ENCODE measurements at places on chromosomes 5 and 9.

GRCh38 chr9:135500525-135501260 is at the start of gene MRPS2:
MRPS2 (plus strand) TSS chr9:135500682; CDS start chr9:135500711, 29 bp downstream.
- DNase-seq = peak; percentile 80

- no peak for DNase-seq
These were observed 47.3 kb downstream of the PFDN1 start for GRCh38 chr5:140255460-140256157.

- DNase-seq = no peak
These were observed 178.7 kb downstream of the SPATA31D1 start for GRCh38 chr9:82167296-82167695.

DNA sequence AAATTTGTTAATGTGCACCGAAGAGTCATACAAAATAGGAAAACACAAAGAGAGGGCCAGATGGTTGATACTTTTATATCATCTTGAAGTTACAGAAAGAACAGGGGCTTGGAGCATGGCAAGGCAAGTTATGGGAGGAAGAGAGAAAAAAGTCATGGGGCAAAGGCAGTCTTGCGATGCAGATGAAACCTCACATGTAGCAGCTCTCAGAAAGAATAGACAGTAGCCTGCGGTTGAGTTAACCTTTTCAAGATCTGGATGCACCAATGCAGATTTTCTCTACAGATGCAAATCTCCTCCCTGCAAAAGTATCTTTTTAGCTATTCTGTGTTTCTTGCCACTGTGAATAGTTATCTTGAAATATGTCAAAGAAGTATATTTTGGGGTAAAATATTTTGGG is 243.9 kb downstream of the TMEM167A start:
- no peak for DNase-seq

GRCh38 chr5:137735555-137736284 is at the start of gene KLHL3:
KLHL3 (minus strand) TSS chr5:137736089; CDS start chr5:137735646, 443 bp downstream.
- DNase-seq = peak; percentile 72

- no peak for DNase-seq
These were observed 474.7 kb downstream of the PDE4D start for GRCh38 chr5:59418808-59419207.

GRCh38 chr5:72085319-72085718 is 22.0 kb upstream of the MAP1B start:
- no peak for DNase-seq

DNA sequence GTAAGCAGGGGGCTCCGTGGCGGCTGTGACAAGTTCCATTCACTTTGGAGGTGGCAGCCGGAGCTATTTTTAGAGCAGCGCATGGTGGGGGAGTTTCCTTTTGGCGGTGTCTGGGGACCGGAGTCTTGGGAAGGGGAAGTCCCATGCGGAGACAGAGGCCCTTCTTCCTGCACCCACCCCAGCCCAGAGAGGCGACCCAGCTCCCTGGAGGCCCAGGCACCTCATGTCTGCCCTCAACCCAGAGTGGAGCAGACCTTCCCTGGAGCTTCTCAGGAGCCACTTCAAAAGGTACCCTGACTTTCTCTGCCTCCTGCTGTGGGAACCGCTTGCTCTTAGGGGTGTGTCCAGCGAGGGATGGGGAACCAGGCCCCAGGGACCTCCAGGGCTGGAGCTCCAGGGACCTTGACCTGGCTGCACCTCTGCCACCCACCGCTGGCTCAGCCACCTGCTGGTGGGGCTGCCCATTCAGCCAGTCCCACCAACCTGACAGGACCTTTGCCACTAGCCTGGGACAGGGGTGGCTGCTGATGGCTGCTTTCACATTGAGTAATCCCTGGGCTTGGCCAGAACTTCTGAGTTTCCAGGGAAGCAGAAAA is 34.1 kb downstream of the NEK6 start:
- no peak for DNase-seq

- DNase-seq = no peak
These were observed 29.0 kb upstream of the ENTREP1 start for GRCh38 chr9:69295872-69296552.

DNA sequence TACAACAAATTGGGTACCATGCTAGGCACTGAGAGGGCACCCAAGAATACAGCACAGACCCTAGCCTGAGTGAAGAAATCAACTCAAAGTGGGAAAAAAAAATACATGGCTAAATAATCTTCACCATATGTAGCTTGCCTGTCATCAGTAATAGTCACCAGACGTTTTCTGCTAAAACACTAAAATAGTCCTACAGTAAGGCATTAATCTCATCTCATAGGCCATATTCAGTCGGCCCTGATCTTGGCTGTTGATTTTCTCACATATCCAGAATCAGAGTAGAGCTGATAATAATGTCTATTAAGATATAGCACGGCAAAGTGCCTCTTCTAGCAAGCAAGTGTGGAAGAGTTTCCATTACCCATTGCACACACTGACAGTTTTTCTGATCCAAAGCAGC is 322.1 kb upstream of the SLC30A5 start:
- DNase-seq = no peak

GRCh38 chr9:115952430-115953292 is 200.9 kb upstream of the PAPPA start:
- DNase-seq = no peak

DNA sequence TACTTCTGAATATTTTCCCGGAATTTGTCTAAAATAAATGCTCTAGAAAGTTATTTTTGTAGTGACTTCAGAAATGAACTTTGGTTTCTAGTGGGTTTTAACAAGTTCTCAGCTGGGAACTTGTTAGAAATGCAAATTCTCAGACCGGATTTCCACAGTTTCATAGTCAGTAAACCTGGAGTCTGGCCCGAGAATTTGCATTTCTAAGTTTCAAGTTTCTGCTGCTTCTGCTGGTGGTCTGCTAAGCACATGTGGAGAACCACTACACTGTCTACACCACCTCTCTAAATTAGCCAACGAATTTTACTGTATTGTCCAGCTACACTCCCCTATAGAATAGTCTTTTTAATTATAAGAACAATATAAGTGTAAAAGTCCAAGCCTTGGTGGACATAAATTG is 208.0 kb downstream of the CHSY3 start:
- no peak for DNase-seq

- DNase-seq = peak; percentile 71
These were observed 103.7 kb downstream of the ATPSCKMT start for GRCh38 chr5:10145923-10146401.

- no peak for DNase-seq
These were observed 211.1 kb upstream of the TLE4 start for GRCh38 chr9:79360387-79361347.

DNA sequence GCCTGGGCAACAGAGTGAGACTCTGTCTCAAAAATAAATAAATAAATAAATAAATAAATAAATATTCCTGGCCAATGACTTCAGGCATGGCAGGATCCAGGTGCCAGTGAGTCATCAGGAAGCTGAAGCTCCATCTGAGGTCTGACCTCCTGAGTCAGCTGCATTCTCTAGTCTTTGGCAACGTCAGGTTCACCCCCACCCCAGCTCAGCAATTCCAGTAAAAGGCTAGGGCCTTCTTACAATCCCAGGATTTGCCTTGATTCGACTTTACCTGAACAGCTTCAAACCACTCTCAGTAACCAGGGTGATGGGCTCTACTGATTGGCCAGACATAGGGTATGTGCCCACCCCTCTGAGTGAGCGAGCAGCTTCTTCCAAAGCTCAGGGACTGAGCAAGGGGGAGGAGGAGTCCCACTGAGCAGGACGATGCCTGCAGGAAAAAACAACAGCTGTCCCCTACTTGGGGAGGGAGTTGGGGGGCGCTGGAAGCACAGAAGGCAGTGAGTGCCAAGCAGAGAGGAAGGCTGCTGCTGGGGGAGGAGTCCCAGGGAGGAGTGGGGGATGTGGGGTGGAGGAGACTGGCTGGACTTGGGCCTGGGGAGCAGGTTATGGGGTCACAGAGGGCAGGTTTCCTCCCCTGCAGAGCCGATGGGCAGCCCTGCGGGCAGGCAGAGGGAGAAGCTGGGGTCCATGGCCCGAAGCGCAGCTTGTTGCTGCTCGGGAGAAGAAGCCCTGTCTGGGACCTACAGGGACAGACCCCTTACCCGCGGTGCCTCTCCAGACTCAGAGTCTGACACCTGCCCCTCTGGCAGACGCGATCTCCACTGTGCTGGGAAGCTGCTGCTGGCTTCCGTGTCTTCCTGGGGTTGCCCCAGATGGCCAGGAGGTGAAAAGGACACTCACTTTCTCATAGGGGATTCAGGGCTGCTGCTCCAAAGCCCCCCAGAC is 25.9 kb upstream of the UNC5A start:
- DNase-seq = peak; percentile 30

- DNase-seq = no peak
These were observed 6.6 kb upstream of the OR2V2 start for GRCh38 chr5:181140766-181141165.

- DNase-seq = no peak
These were observed 167.8 kb downstream of the TRIO start for GRCh38 chr5:14310901-14311300.

GRCh38 chr9:109463924-109464625 is 34.0 kb downstream of the PTPN3 start:
- DNase-seq = no peak

DNA sequence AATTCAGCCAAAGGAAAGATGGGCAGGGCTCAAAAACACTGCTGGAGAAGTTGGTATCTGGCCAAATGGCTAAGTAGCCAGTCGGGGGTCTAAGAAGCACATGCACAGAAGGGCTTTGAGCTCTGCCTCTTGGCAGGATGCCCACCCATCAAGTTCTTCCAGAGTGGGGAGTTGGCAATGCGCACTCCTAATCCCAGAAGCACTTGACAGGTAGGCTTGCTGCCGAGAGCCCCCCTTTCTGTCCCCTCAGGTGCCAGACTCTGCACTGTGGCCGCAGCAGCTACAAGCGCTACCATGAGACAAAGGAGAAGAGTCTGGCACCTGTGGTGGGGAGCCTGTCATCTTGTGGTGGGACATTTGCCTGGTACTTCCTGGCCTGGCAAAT is 252.9 kb upstream of the SLC24A2 start:
- no peak for DNase-seq

- DNase-seq = no peak
These were observed 8.0 kb downstream of the GPRIN1 start for GRCh38 chr5:176601901-176602482.

GRCh38 chr9:110799396-110799795 is 130.8 kb downstream of the MUSK start:
- DNase-seq = no peak

GRCh38 chr5:172758834-172759149 is 12.2 kb downstream of the DUSP1 start:
- DNase-seq = no peak

DNA sequence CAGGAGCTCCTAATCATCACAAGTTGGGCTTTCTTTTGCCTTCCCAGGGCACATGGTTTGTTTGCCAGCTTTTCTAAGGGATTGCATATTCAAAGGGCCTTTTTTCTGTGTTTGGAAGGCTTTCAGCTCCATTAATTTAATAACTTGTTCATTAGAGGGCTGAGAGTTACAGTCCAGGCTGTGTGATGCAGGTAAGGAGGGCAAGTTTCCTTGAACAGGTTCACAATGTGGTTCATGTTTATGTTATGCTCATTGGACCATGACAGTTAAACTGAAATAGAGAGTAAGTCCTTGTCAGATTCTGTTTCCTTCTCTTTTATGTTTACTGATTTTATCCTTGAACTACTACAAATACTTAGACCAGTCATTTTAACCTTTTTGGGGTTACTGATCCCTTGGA is 174.4 kb downstream of the MARCHF11 start:
- DNase-seq = no peak

DNA sequence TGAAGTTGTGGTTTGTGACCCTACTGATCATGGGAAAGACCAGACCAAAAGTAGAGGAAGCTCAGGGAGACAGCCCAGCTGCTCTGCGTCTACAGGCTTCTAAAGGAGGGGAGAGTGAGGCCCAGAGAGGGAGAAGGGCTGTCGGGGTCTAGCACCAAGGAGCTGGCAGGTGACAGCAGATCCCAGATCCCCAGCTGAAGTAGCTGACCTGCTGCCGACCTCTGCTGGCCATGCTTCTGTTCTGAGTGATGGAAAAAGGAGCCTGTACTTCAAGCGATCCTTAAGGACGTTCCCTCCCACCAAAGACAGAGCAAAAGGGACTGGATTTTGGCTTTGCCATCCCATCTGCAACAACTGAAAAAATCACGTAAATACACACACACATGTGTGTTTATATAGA is 22.7 kb upstream of the QSOX2 start:
- peak; percentile 34 for DNase-seq

- peak; percentile 38 for DNase-seq
These were observed 2.7 kb downstream of the LARP1 start for GRCh38 chr5:154757814-154758406.

DNA sequence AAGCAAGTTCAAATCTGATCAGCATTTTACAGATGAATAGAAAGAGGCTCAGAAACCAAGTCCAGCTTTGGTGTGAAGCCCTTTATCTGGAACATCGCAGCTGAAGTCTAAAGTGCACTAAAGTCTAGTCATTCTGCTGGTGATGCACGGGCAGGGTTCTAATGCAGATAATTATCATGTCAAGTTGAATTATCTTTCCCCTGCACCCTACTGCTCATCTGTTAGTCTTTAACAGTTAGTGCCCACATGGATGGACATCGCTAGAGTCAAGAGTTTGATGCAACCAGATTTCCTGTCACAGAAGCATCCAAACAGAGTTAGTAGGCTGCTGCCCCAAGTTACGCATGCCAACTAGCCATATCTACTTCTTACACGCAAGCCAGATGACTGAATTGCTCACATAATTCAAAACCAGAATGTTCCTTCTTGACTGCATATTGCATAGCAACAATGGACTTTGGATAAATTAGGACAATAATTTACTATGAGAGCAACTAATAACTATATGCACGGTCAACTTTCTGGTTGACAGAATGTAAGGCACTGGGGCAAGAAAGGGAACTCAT is 1.6 kb upstream of the TOMM5 start:
- DNase-seq = no peak

DNA sequence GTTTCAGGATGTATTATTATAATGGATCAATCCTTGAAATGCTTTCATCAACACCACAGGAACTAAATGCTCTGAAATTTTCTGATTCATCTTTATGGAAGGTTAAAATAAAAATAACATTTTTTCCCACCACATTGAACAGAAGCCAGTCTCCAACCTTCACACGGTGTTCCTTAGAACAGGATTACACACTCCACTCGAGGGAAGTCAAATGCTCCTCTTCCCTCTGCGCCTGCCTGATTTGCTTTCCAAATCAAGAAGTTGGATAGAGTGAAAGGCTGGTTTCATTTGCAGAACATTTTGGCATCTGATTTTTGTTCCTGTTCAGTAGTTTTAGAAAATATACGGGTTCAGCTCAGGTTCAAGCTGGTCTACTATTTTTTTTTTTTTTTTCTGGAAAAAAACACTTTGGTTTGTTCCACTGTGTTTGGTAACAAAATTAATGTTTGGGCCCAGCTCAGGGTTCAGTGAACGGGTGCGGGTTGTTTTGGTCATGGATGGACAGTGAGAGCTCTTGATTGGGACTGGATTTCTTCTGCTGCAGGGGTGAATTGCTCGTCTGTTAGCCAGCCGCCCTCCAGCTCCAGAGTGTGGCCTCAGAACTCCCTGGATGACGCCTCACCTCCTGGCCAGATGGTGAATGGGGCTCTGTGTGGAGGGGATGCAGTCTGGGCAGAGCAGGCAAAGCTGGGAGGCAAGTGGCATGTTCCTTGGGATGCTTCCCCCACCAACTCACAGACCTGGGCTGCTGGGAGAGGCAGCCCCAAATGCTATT is 82.4 kb upstream of the STC2 start:
- DNase-seq = no peak
